ENCODE measurements at places on chromosomes 16 and 17.

GRCh38 chr17:30084788-30085187 lies 31.8 kb upstream of the NSRP1 start:
- no peak for DNase-seq

DNA sequence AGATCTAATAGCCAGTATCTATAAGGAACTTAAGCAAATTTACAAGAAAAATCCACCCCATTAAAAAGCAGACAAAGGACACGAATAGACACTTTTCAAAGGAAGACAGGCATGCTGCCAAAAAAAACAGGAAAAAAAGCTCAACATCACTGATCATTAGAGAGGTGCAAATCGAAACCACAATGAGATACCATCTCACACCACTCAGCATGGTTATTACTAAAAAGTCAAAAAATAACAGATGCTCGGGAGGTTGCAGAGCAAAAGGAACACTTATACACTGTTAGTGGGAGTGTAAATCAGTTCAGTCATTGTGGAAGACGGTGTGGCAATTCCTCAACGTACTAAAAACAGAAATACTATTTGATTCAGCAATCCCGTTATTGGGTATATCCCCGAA lies 9.6 kb downstream of the STX8 start:
- no peak for DNase-seq

GRCh38 chr16:2238150-2238837 lies 2.0 kb downstream of the DNASE1L2 start:
- DNase-seq: no peak

- DNase-seq: no peak
Measured at GRCh38 chr16:89322321-89323119, 105.0 kb downstream of the ZNF778 start.

GRCh38 chr17:32904891-32905290 lies 23.1 kb upstream of the TMEM98 start:
- no peak for DNase-seq

- no peak for DNase-seq
Measured at GRCh38 chr16:66133643-66134338, 232.7 kb upstream of the CDH5 start.

DNA sequence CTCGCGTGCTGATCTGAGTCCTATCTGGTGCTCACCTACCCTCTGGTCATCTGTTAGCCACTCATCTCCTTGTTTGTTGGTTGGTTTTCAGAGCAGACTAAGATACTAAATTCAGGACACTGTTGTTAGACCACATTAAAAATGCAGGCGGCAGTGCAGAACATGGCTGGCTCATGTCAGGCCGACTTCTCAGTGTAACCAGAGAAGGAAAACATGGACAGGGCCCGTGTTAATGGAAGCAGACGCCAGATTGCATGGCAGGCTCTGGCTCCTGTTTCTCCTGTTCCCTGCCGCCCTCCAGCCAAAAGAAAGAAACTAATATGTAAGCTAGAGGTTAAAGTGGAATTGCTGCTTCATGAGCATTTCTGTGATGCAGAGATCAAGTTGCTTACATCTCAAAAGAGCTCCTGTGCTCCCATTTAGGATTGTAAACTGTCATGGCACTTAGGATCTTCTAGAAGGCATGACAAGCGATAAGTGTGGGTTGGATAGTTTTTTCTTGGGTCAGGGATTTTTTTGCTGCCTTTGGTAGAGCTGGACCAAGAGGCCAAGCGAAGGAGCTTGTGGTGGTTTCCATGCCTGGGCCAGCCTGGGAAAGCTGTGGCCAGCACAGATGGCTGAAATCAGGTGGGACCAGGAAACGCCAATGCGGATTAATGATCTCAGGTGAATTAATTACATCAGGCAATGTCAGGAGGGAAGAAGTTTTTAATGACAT lies 56.1 kb downstream of the YPEL2 start:
- no peak for DNase-seq

DNA sequence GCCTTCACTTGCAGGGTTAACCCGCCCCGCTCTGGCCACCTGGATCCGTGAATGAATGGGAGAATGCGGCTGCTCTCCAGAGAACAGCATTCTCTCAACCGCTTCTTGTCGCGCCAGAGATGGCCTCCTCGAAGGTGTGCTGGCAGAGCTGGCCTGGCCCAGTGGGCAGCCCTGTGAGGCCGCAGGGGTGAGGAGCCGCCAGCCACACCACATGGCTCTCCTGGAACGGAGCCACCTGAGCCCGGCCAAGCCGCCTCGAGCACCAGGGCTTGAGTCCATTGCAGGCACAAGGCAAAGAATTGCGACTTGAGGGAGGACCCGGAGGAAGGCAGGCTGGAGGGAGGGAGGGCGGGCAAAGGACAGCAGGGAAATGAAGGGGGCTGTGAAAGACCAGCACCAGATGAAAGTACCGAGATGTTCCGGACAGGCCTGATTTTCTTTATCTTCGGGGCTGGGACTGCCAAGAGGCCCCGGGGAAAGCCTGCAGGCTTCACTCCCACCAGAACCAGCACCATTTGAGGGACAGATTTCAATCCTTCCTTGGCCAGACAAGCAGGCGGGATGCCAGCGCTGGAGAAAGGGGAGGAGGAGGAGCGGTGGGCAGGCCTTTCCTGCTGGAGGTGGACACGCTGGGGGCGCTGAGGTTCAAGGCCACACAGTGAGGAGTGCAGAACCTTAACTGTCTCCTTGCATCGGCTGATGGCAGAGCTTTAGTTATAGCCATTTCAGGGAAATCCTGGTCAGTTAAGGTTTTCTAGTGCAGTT lies 69.4 kb downstream of the MRC2 start:
- DNase-seq: no peak

DNA sequence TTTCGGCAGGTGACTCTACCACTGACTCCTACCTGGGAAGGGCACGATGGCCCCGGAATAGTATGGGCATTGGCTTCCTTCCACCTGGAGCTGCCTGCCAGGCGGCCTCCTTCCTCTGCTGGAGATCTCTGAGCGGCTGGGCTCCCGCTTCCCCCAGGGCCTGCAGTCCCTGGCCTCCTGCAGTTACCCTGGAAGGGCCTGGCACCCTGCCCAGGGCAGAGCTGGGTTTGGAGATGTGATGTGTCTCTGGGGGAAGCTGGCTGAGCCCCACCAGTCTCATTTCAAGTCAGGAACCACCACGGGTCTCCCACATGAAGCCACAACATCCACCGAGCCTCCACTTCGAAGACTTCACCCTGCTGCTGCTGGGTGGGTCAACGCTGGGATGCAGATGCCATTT lies 97.9 kb downstream of the IRF8 start:
- no peak for DNase-seq

GRCh38 chr17:43608313-43608712 lies 53.4 kb downstream of the MEOX1 start:
- no peak for DNase-seq

DNA sequence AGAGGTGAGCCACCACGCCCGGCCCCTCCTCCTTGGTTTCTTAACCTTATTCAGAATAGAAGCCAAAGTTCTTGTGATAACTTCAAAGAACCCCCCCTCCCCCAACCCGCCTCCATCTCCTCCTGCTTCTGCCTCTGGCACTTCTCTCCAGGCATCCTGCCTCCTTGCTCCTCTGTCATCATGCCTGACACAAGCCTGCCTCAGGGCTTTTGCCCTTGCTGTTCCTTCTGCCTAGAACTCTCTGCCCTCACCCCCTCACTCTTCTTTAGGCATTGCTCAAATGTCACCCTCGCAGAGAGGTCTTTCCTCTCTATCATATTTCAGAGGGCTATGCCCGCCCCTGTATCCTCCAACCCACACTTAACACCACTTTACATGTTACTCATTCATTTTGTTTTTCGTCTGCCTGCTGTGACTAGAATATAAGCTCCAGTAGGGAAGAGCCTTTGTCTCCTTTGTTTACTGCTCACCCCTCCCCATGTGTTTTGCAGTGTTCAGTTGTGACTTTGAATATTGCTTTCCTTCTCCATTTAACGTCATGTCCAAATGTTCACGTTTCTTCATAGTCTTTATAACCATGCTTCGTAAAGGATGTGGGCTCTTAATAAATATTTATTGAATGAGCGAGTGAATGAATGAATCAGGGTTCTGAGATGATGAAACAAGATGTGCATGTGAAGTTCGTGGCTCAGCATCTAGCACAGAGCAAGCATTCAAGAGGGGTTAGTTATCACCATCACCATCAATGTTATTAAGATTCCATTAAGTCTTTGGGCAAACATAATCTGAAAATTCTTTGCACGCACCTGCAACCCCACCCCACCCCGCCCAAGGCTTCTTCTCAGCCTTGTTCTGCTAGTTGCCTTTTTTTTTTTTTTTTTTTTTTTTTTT lies 186.2 kb upstream of the WSCD1 start:
- DNase-seq: peak; percentile 92

DNA sequence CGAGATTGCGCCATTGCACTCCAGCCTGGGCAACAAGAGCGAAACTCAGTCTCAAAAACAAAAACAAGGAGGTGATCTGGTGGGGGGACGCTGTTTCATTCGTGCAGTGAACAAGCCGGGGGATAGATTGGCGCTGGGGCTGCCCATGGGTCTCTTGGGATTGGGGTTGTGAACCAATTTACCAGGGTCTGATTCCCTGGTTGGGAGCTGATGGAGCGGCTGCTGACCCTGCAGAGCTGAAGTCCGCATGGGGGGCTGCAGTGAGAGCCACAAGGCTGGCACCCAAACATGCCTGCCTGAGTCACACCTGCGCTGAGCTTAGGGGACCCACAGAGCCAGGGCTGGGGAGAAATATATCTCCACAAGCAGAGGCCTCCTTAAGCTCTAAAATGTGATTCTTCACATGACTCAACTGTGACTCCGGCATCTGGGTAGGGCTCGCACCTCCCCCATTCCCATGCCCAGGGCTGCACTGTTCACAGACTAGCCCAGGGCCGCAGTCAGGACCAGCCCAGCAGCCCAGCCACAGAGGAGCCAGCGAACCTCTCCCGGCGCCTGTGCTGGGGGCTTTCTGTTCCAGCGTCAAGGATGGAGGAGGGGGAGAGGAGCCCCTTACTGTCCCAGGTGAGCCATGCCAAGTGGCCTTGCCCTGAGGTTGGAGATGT lies 5.0 kb downstream of the TSPAN10 start:
- no peak for DNase-seq

DNA sequence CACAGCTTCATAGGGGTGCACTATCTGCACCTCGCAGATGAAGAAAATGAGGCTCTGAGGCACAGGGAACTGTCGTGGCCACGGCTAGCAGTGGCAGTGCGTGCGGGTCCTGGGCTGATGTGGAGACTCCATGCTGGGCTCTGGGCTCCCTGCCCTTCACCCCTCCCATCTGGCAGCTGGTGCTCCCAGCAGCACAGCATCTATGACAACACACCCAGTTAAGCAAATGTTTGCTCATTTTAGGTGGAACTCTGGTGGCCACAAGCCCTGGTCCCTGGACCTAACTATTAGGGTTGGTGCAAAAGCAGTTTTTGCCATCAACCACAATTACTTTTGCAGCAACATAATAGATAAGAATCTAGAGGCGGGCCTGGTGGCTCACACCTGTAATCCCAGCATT lies 30.9 kb downstream of the IFT140 start:
- DNase-seq: no peak

GRCh38 chr17:44919885-44920564 lies 4.7 kb upstream of the GFAP start:
- DNase-seq: no peak

- DNase-seq: no peak
Measured at GRCh38 chr16:83934684-83934977, 18.4 kb upstream of the OSGIN1 start.

DNA sequence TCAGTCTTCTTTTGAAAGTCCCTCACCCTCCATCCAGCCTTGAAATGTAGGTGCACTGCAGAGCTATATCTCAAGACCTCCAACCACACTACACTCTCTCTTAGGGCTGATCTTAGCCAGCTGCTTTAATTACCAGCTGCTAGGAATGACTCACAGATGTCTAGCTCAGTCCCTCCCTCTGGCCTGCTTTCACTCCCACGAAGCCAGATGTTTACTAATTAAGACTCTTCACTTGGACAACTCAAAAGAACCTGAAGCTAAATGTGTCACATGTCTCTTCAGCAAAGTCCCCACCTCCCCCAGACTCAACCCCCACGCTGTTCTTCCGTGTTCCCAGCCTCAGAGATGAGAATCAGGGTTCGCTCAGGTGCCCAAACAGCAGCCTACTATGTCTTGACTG lies 2.6 kb downstream of the GTF3C1 start:
- peak; percentile 18 for DNase-seq

- DNase-seq: no peak
Measured at GRCh38 chr17:7747635-7748071, 30.1 kb downstream of the DNAH2 start.

DNA sequence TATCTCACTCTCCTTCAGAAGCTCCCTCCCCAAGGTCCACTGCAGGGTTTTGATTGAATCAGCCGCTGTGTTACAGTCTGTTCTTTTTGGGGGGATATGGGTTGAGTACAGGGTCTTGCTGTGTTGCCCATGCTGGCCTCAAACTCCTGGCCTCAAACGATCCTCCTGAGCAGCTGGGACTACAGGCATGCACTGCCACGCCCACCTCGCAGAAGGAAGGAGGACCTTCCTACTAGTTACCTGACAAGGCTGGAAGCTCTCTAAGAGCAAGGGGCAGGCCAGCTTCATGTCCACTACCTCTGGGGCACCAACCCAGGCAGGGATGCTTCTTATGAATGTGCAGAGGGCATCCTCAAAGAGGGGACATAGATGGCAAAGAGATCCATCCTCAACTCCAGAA lies 1.9 kb upstream of the MMP28 start:
- no peak for DNase-seq

- no peak for DNase-seq
Measured at GRCh38 chr17:55571095-55571494, 59.8 kb upstream of the SMIM36 start.

DNA sequence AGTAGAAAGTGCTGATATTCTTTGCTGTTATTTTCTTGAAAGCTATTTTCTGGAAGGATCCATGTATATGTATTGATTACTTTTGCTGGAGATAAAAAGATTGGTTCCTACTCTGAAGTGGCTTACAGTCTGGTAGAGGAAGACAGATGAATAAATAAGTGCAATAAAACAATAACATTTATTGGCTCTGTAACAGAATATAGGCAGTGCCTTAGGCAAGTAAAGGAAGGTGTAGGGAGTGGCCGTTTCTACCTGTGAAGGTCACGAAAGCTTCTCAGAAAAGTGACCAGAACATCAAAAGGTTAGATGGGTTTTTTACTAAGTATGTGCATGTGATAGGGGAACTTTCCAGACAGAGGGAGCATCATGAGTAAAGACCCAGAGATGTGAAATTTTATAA lies 43.1 kb downstream of the COX10 start:
- no peak for DNase-seq

GRCh38 chr16:84322749-84323148 lies 28.1 kb downstream of the WFDC1 start:
- DNase-seq: no peak
